ENCODE measurements at places on chromosomes 11 and 22. TPM values are rescaled to one million over a fixed set of nuclear protein-coding genes. Genes with fewer than 3 reads are reported as not detected.

The LAYN gene
- total RNA-seq, result 48.9 TPM

The XBP1 gene
- 144 TPM for total RNA-seq

The TBC1D10A gene
- 22.8 TPM for total RNA-seq

The SEZ6L gene
- not detected for total RNA-seq

The SLC5A1 gene
- not detected for total RNA-seq

The SYT7 gene
- 22.7 TPM for total RNA-seq

The ZNRF3 gene
- total RNA-seq, result 3.5 TPM

The FAM227A gene
- 1.2 TPM for total RNA-seq

The IL17REL gene
- total RNA-seq, result under 0.01 TPM

The BCO2 gene
- 4.4 TPM for total RNA-seq

The TRIM51 gene
- total RNA-seq, result not detected

The PATE4 gene
- total RNA-seq, result not detected

Data from smooth muscle cell of trachea (primary cell).